Dermis blood vessel endothelial cell (primary cell): ENCODE measurements at places on chromosomes 3 and 15. TPM values are rescaled to one million over a fixed set of nuclear protein-coding genes. Genes with fewer than 3 reads are reported as not detected.

The DLG1 gene
- total RNA-seq: 82.2 and 85.4 TPM in 2 replicates

The GMNC gene
- total RNA-seq: not detected in 2 replicates

The NR2E3 gene
- 0.05 TPM in 1 of 2 replicates, not detected in the other for total RNA-seq

The PLA2G4B gene
- 0.23 and 1.0 TPM in 2 replicates for total RNA-seq

The GP5 gene
- total RNA-seq: under 0.01 and 0.28 TPM in 2 replicates

The SPESP1 gene
- 1.5 and 4.6 TPM in 2 replicates for total RNA-seq

The STAC gene
- total RNA-seq: 0.37 and 1.2 TPM in 2 replicates

The CGNL1 gene
- total RNA-seq: 16.3 and 21.1 TPM in 2 replicates

GRCh38 chr3:100044369-100044768 is 69.9 kb downstream of the FILIP1L start:
- no peak for DNase-seq

GRCh38 chr3:49358884-49359225 is 702 bp upstream of the GPX1 start:
- DNase-seq: peak; percentile 75

DNA sequence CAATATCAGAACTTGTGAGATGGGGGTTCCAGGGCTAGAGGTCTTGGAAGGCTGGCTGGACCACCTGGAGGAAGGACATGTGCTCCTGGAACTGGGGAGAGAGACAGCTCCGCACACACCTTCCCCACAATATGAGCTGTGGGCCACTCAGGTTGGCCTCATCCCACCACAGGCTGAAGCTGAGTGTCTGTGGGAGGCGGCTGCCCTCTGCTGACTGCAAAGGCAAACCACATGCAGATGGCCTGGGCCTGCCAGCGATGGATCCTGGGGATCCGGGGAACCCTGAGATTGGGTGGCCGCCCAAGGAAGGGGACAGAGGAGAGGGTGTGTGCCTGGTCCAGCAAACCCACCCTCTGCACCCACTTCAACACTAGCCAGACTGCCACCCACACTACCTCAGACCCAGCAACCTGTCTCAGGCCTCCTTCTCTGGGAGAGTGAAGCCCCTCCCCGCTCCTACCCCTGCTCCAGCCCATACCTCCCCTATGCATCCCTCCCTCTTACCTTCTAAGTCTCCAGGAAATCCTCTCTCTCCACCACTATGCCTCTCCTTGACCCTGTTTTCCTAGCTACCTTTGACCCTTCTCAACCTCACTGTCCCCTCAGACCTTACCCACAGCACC is 44.8 kb downstream of the CYP11A1 start:
- DNase-seq: peak; percentile 76

- no peak for DNase-seq
Measured at GRCh38 chr15:31563421-31563820, 236.8 kb downstream of the KLF13 start.

GRCh38 chr15:81807186-81807585 is 238.6 kb downstream of the MEX3B start:
- no peak for DNase-seq

GRCh38 chr15:42716626-42717025 is 20.3 kb downstream of the CDAN1 start:
- DNase-seq: no peak

DNA sequence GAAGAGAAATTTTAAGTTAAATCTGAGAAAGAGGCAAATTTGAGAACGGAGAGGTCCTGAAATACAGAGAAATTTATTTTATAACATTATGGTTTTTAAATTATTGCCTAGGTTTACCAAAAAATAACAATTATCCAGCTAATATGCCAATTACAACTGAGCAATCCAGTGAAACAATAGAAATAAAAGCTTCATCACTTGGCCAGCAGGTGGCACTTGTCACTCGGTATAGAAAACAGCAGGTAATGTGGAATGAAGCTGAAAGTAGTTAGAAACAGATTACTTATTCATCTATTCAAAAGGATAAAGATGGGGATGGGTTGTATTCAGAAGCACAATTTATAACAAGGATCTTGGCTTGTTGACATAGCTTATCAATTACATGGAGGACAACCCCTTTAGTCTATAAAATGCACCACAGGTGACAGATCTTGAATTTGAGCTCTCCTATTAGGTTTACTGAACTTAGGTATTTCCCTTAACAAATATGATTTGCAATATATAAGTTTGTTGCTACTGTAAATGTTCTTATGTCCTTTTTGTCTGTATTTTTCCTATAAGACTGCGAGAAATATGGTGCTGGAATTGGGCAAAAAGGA is 70.1 kb upstream of the GUCA1C start:
- DNase-seq: peak; percentile 63

DNA sequence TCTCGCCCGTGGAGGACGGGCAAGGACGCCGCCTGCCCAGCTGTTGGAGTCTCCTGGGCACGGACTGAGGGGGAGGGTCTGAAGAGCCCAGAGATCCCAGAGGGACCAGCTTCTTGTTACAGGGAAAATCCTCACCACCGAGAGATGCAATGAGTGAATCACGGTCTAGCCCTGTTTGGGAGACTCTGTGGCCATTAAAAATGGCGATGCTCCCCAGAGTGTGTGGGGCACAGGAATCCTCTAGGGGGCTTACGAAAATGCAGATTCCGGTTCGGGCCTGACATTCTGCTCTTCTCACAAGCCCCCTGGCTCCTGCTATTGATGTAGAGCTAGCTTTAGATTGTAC is 35.5 kb upstream of the EPHB3 start:
- DNase-seq: no peak

DNA sequence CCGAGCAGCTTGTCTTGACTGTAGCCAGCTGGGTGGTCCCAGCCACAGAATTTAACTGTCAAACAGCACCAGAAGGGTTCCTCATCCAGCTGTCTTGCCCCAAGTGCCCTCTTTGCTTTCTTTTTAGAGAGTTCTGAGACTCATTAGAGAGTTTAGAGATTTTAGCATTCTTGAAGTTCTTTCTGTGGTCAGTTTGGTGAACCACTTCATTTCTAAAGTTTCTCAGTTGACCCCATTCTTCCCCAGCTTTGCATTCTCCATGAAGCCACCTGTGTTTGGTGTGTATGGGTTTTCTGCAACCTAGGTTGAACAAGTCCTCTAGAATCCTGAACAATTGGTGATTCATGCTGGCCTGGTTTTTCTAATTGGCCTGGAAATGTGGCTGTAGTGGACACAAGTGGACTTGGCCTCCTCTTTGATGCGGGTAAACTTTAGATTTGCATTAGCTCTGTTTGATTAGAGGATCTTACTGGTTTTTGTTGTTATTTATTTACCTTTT is 33.7 kb downstream of the FLNB start:
- peak; percentile 69 for DNase-seq

DNA sequence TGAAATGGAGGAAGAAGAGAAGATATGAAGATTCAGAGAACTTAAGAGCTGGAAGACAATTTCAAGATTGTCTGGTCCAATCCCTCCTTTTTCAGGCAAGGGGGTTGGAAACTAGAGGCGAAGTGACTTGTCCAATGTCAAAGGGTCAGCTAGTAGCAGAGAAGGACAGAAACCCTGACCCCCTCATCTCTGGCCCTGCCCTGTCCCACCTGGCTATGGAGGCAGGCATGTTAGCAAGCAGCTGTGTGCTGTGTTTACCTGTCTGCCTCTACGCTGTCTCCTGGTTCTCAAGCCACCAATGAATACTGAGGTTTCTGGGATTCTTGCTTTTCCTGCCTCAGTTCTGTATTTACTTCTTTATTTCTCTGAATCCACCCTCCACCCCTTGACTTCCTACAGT is 342 bp downstream of the TGM5 start:
- DNase-seq: no peak

GRCh38 chr15:93583968-93584367 is 495.0 kb upstream of the RGMA start:
- DNase-seq: no peak

DNA sequence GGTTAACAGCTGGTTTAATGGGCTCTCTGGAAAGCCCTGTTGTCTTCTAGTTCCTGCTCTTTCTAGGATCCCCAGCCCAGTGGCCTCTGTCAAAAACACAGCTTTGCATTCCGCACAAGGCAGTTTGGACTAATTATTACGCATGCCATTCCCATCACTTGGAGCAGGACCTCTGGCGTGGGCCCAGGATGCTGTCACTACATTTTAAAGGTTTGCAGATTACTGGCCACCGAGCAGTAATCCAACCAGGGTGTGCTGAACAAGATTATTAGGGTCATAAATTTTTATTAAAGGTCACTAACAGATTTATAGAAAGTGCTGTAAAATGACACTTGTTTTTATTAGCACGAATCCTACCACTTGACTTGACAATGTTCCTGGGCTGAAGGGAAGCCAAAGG is 143.6 kb upstream of the SLC6A11 start:
- DNase-seq: no peak

DNA sequence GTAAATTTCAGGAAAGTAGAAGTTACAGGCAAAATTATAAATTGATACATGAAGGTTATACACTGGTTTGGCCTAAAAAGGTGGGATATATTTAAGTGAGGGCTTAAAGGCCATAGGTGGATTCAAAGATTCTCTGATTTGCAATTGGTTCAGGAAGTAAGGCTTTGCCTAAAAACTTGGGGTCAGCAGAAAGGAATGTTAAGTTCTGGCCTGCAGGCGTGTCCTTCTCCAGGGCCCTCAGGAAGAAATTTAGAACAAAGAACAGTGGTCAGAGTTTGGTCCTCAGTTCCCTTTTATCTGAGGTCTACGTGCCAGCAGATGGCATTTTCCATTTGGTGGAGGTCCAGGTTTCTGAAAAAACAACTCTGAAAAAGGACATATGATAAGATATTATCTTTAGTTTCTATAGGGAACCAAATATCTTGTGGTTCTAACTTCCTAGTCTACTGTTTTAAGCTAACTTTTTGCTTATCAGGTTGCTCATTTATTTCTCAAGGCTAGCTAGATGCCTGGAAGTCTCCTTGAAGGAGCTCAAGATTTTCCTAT is 40.5 kb downstream of the SCN11A start:
- DNase-seq: no peak

DNA sequence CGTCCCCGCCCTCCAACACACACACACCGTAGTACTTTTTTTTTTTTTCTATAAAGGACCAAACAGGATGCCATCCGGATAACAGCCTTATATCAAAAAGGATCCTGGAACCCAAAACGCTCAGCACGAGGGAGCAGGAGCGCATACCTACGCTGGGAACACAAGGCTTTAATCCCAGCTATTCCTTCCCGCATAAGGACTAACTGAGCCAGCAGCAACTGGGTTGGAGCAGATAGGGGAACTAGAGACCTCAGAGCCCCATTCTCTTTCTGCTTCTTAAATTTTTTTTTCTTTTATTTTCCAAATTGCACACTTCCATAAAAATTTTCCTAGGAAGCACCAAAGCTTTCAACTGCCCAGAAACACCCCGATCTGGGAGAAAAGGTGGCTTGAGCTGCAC is 1.3 kb downstream of the TRANK1 start:
- DNase-seq: no peak

GRCh38 chr3:140223631-140224030 is 288.6 kb downstream of the CLSTN2 start:
- no peak for DNase-seq

DNA sequence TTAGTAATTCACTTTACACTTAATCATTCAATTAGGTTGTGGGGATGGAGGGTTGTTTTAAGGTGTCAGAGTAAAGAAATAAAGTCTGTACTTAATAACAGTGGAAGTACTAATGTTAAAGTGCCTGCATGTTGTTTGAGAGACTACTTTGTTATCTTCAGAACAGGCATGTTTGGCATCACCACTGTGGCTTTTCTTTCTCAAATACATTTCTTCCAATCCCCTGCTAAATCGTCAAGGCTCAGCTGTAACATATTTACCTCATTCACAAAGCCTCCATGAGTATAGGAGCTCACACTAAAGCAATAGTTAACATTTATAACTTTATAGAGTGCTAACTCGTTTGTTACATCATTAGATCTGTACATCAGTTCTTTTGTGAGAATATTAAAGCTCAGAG is 2.6 kb downstream of the TIMMDC1 start:
- DNase-seq: no peak

GRCh38 chr3:107600780-107601179 is 78.0 kb downstream of the BBX start:
- peak; percentile 21 for DNase-seq

- DNase-seq: no peak
Measured at GRCh38 chr15:34933432-34933975, 36.0 kb downstream of the AQR start.

GRCh38 chr15:75597667-75598341 is 18.7 kb upstream of the PTPN9 start:
- DNase-seq: peak; percentile 49

- no peak for DNase-seq
Measured at GRCh38 chr3:47932421-47932820, 83.8 kb downstream of the MAP4 start.

- no peak for DNase-seq
Measured at GRCh38 chr3:55564726-55565125, 77.6 kb upstream of the WNT5A start.

- DNase-seq: no peak
Measured at GRCh38 chr15:45187578-45187893, 230 bp downstream of the SHF start.

- peak; percentile 28 for DNase-seq
Measured at GRCh38 chr3:127673191-127674100, 694 bp downstream of the ABTB1 start.

DNA sequence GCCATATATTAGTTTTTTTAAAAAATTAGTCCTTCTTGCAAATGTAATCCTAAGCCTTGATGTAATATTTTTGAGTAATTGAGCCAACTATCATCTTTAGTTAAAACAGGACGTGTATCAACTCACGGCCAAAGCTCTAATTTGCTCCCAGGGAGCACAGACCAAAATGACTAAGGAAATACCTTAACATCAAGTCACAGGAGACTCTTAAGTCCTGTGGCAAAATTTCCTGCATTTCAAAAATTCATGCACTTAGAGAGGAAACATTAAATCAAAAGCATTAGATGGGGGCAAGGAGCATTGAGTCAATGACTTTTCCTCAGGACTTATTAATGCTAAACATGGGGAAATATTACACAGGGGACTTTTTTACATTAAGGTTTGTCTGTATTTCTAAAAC is 276.0 kb downstream of the MFSD1 start:
- peak; percentile 89 for DNase-seq
